Fibroblast of lung (primary cell): ENCODE measurements at places on chromosomes 6 and 20. TPM values are rescaled to one million over a fixed set of nuclear protein-coding genes. Genes with fewer than 3 reads are reported as not detected.

DNA sequence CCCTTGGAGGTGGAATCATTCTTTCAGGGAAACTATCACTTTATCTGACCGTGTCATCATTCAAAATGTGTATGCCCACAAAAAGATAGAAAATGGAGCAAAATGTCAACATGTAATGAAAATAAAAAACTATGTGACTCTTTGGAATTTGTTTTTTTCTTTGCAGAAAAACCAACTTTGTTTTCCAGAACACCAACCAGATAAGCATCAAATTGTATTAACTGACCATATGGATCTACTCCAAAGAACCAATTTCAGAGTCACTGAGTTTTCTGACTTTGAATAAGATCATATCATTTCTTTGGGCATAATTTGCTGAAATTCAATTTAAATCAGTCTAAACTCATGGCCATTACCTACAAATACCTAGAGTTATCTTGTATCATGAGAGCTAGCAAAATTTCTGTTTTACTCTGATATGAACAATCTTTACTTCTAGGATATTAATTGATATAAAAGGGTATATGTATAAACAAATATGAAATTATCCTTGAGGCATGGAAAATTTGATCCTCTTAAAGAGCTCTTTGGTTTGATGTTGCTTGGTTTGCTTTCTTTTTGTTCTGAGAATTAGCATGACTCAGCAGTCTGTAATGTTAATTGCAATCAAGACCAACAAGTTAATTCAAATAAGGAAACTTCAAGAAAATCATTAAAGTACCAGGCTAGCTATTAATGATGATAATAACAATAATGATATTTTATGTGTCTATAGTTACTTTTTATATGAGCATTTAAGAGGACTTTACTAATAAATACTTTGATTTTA, 444.4 kb upstream of the MARCKS start:
- H3K27ac ChIP-seq = no peak overlapping the region
- peaks cover 5% of the 10 kb centered on the region for H3K4me1 ChIP-seq
- no peaks in the 10 kb centered on the region for H3K27me3 ChIP-seq

- no peak overlapping the region for H3K27ac ChIP-seq
- H3K27me3 ChIP-seq = no peaks in the 10 kb centered on the region
- no peaks in the 10 kb centered on the region for H3K4me1 ChIP-seq
- no peak for DNase-seq
- no peaks in the 10 kb centered on the region for H3K36me3 ChIP-seq
These were observed 54.9 kb upstream of the PTPRT start for GRCh38 chr20:43244647-43245046.

DNA sequence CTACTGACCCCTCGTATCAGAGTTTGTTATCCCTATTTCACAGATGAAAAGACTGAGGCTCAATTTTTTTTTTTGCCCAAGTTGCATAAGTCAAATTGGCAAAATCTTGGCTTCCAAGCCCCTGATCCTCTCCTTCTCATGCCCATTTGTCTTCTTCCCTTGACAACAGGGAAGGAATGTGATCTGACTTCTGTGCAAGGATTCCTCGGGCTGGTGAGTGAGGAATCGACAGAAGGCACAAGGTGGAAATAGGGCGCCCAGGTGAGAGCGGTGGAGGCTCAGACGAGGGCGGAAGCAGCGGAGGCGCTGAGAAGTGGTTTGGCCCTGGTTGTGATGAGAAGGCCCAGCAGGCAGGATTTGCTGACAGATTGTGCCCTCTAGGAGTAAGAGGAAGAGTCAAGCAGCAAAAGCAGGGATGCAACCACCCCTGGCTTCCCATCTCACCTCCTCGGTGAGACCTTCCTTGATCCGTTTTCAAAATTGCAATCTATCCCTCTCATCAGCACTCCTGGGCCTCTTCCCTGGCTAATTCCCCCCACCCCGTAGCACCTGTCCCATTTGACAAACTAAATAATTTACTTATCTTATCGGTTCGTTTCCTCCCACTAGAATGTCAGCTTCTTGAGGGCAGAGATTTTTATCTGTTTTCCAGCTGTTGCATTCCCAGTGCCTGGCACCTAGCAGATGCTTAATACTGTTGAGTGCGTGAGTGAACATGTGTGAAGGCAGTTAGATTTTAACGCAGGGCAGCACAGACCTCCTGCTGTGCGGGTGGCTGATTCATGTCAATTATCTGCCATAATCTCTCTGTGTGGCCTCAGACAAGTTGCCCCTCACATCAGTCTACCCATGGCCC, 3.7 kb upstream of the SIRPA start:
- no peaks in the 10 kb centered on the region for H3K36me3 ChIP-seq
- no peaks in the 10 kb centered on the region for H3K4me1 ChIP-seq
- no peaks in the 10 kb centered on the region for H3K27me3 ChIP-seq

DNA sequence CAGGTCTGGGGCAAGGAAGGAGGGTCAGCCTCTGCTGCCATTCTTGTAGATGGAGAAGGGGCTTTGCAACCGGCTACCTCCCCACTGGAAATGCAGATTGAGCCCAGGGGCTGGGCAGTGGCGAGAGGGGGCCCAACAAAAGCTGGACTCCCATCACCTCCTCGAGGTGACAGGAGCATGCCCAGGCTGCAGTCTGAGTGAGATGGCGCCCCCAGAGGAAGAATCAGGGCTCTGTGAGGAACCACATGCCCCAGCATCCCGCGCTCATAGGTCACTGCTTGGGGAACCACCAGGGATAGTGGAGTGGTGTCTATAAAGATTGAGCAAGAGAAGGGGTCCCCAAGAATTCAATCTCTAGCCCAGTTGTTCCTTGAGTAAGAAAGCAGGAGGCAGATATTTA, 31.6 kb upstream of the NEDD9 start:
- DNase-seq = no peak
- H3K4me3 ChIP-seq = no peak overlapping the region
- H3K4me1 ChIP-seq = peaks cover 3% of the 10 kb centered on the region
- H3K27me3 ChIP-seq = no peaks in the 10 kb centered on the region

GRCh38 chr6:71248306-71248765, 40.3 kb upstream of the OGFRL1 start:
- peak; percentile 60 for DNase-seq
- H3K27me3 ChIP-seq = no peaks in the 10 kb centered on the region
- no peak overlapping the region for H3K27ac ChIP-seq
- H3K36me3 ChIP-seq = no peaks in the 10 kb centered on the region
- H3K4me1 ChIP-seq = peaks cover 9% of the 10 kb centered on the region
- H3K4me3 ChIP-seq = no peak overlapping the region

DNA sequence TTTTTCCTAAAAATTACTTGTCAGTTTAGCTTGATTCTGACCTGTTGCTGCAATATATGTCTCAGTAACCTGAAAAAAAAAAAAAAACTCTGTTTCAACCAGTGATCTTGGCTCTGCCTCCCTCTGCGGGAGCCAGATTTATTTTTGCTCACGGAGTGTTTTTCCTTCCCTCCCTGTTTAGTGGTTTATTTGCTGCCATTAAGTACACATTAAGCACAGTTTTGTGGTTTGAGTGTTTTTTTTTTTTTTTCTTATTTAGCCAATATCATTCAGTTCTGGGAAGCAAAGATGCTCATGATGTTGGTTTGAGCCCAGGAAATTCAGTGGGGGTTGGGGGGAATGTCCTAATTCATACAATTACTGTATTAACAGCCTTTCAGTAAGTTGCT, 110.1 kb upstream of the GPR6 start:
- H3K27ac ChIP-seq = no peak overlapping the region
- no peaks in the 10 kb centered on the region for H3K27me3 ChIP-seq
- no peak overlapping the region for H3K4me3 ChIP-seq
- no peaks in the 10 kb centered on the region for H3K4me1 ChIP-seq

GRCh38 chr20:31857861-31858759, 12.2 kb downstream of the DUSP15 start:
- H3K36me3 ChIP-seq = no peaks in the 10 kb centered on the region
- no peak overlapping the region for H3K4me3 ChIP-seq
- H3K27me3 ChIP-seq = peaks cover 60% of the 10 kb centered on the region
- no peak for DNase-seq
- no peak overlapping the region for H3K27ac ChIP-seq

- H3K4me1 ChIP-seq = no peaks in the 10 kb centered on the region
- H3K27ac ChIP-seq = no peak overlapping the region
- DNase-seq = no peak
- no peaks in the 10 kb centered on the region for H3K36me3 ChIP-seq
- no peak overlapping the region for H3K4me3 ChIP-seq
- no peaks in the 10 kb centered on the region for H3K27me3 ChIP-seq
These were observed 449.9 kb upstream of the SOX4 start for GRCh38 chr6:21143645-21144044.

GRCh38 chr20:63491635-63492230, 7.2 kb downstream of the EEF1A2 start:
- H3K36me3 ChIP-seq = no peaks in the 10 kb centered on the region
- H3K27me3 ChIP-seq = peaks cover 7% of the 10 kb centered on the region
- H3K27ac ChIP-seq = no peak overlapping the region
- no peak overlapping the region for H3K4me3 ChIP-seq

DNA sequence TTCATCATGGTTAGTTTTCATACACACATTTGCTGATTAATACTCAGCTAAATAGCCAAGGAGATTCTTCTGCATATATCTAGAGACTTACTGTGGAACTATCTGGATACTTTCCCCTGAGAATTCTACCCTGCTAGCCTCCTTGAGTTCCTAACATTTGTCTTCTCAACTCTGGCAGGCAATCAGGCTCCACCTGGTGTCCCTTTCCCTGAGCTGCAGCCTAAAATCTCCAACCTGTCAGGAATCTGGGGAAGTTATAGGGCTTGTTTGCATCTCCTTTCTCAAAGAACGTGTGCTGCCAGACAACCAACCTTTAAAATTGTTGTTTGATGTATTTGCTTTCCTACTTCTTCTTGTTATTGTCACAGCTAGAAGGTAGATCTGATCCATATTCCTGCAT, 73.4 kb downstream of the FUT9 start:
- no peaks in the 10 kb centered on the region for H3K27me3 ChIP-seq
- no peak overlapping the region for H3K4me3 ChIP-seq
- DNase-seq = peak; percentile 8
- no peaks in the 10 kb centered on the region for H3K36me3 ChIP-seq
- no peak overlapping the region for H3K27ac ChIP-seq
- no peaks in the 10 kb centered on the region for H3K4me1 ChIP-seq

DNA sequence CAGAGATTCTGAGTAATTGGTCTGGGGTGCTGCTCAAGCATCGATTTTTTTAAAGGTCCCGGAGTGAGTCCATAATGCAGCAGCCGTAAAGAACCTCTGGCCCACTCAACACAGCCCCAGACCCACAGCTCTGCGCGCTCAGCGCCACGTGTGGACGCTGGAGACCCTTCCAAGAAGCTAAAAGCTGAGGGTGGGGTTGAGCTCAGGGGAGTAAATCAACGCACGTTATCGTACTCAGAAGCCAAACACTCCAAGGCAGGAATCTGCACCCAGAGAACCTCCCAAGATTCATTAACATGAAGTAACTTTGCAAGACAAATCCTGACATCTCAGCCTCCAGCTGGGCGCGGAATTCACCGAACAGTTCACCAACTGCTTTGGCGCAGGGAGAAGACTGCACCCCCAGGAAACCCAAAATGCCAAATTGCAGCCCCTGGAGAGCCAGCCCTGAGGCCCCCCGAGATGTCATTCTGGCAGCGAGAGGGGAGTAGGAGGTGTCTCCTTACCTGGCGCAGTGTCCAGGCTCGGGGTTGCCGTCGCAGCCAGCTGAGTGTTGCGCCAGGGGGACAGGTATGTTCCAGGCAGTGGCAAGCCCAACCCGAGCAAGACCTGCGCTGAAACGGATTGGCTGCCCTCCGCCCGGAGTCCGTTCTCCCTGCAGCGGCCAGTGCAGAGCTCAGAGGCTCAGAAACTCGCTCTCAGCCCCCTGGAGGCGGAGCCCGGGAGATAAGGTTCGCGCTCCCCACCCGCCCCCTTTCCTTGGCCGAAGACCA, at the start of gene COL21A1:
Gene COL21A1, minus strand, starts transcription at position 700 of the 773 bp plus-strand sequence. CDS start 64,962 bp downstream, outside the sequence.
- peaks cover 3% of the 10 kb centered on the region for H3K4me1 ChIP-seq
- H3K27me3 ChIP-seq = peaks cover 4% of the 10 kb centered on the region
- H3K27ac ChIP-seq = no peak within 1 kb of the TSS
- H3K4me3 ChIP-seq = peak within 1 kb of the TSS; percentile 60
- peak; percentile 33 for DNase-seq
- no peaks in the 10 kb centered on the region for H3K36me3 ChIP-seq

GRCh38 chr6:19824058-19824807, 12.9 kb upstream of the ID4 start:
- DNase-seq = no peak
- no peak overlapping the region for H3K27ac ChIP-seq
- no peaks in the 10 kb centered on the region for H3K4me1 ChIP-seq
- H3K27me3 ChIP-seq = no peaks in the 10 kb centered on the region

GRCh38 chr6:73581293-73581692, 60.5 kb upstream of the EEF1A1 start:
- no peaks in the 10 kb centered on the region for H3K27me3 ChIP-seq
- no peaks in the 10 kb centered on the region for H3K36me3 ChIP-seq
- DNase-seq = no peak
- peak overlapping the region; percentile 41 for H3K4me3 ChIP-seq

DNA sequence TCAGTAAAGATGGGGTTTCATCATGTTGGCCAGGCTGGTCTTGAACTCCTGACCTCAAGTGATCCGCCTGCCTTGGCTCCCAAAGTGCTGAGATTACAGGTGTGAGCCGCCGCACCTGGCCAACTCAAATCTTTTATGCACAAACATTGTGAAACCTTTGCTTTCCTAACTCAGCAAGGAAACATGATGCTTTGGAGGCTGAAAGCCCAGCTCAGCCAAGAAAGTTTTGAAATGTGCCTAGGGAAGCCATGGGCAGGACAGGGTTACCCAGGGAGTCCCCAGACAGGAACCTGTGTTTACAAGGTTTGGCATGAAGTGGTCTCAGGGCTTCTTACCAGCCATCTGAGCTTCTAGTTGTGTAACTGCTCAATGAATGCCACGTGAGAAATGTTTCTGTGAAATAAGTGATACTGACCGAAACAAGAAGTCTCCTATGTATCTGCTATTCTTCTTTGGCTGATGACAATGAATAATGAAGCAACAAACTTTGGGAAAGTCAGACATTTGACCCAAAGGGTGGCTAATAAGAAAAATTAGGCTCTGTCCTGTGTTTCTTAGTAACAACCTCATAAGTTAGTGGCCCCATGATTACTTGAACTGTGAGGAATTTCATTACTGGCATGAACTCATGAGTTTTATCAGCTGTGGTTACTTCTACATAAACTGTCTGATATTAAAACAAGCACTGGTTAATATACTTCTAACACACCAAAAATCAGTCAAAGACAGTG, 163.5 kb downstream of the KIF6 start:
- no peak overlapping the region for H3K27ac ChIP-seq
- no peaks in the 10 kb centered on the region for H3K36me3 ChIP-seq
- DNase-seq = peak; percentile 75
- H3K4me1 ChIP-seq = no peaks in the 10 kb centered on the region
- H3K27me3 ChIP-seq = no peaks in the 10 kb centered on the region
- no peak overlapping the region for H3K4me3 ChIP-seq

Gene CALHM6
- total RNA-seq = 0.33 and 1.0 TPM in 2 replicates

Gene UNC5CL
- total RNA-seq = 0.17 and 0.26 TPM in 2 replicates

Gene ANKEF1
- 2.3 and 3.5 TPM in 2 replicates for total RNA-seq

Gene TP53TG5
- under 0.01 TPM in 1 of 2 replicates, not detected in the other for total RNA-seq
